ENCODE measurements at places on chromosomes 6 and 20.

DNA sequence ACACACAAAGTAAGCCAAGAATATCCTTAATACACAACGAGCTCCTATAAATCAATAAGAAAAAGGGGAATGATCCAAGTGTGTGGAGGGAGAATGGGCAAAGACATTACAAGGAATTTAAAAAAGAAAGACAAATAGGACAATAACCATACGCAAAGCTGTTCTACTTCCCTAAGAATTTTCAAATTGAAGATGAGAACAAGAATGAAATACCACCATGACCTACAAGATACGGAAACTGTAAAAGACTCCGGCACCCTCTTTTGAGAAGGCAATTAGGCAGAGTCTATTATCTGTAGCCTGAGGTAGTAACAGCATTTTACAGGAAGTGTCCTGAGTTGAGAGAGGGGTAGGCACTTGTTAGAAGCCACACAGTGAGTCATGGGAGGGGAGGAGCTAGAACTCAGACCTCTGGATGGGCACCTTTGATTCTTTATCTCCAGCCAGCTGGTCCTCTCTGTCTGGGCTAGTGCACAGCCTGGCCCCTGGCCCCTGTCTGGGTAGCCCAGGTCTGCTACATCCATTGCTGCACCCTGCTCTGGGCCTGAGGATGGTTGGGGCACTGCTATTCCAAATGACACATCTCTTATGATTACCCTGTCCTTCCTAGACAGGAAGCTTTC, 15.3 kb downstream of the RSPO4 start:
- no peak for DNase-seq

GRCh38 chr6:132995432-132995831, 181.1 kb downstream of the RPS12 start:
- no peak for DNase-seq

DNA sequence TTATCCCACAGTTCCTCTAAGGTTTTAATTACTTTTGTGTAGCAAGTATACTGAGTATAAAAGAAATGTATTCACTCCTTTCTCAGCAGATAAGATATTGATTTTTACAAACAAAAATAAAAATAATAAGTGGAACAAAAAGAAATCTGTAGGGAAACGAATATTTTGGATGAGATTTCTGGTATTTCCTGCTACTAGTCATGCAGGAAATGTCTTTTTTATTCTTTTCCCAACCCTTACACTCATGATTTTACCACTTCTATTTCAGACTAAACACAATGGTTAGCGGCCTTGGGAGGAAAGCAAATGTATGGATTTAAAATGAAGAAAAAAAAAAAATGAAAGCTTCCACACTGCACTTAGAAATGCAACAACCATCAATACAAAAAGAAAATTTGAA, 580.5 kb upstream of the MARCKS start:
- DNase-seq = no peak

GRCh38 chr20:23774081-23774480, 23.3 kb upstream of the CST1 start:
- DNase-seq = no peak

DNA sequence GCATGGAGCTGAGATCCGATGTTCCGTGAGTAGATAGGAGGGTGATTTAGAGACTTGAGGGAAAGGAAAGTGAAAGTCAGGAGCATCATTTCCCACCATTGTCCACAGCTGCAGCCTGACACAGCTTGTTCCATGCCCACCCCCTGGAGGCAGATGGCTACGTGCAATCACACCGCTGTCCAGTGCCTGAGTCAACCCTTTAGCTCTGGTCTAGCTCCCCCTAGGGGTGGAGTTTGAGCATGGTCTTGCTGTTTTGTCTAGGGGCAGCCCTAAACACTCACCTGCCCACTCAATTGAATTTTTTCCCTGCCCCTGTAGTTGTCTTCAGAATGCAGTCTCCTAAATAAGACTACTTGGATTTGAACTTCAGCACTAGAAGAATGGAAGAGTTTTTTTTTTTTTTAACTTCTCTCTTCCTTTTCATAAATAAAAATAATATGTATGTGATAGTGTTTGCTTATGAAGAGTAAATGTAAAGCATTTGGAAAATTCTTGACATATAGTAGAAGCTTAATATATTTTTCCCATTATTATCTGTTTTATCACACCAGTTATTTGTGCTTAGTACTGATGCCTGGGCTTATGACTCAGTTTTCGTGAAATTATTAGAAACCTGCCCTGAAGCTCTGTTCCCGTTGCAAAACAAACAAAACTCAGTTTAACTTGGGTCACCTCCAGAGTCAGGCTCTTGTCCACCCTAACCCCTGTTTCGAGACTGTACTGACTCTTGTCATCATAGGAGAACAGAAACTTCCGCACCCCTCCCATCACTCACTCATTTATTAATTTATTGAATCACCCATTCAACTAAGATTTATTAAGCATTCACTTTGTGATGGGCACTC, 814.8 kb downstream of the MAFB start:
- DNase-seq = no peak

DNA sequence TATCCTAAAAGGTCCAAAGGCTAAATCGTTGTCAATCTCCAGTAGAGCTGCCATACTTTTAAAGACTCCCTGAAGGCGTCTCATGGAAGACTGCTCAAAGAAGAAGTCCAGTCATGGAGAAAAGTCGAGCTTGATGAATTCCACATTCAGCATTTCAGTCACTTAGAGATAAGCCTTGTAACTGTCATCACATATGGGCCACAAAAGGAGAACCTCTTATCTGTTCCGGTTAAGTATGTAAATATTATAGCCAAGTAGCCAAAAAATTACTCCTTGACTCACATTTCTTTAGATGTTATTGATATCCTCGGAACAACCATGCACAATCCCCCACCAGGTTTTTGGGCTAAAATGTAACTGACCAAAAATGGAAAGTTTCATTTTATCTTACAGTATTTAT, 9.8 kb upstream of the CNKSR3 start:
- no peak for DNase-seq

DNA sequence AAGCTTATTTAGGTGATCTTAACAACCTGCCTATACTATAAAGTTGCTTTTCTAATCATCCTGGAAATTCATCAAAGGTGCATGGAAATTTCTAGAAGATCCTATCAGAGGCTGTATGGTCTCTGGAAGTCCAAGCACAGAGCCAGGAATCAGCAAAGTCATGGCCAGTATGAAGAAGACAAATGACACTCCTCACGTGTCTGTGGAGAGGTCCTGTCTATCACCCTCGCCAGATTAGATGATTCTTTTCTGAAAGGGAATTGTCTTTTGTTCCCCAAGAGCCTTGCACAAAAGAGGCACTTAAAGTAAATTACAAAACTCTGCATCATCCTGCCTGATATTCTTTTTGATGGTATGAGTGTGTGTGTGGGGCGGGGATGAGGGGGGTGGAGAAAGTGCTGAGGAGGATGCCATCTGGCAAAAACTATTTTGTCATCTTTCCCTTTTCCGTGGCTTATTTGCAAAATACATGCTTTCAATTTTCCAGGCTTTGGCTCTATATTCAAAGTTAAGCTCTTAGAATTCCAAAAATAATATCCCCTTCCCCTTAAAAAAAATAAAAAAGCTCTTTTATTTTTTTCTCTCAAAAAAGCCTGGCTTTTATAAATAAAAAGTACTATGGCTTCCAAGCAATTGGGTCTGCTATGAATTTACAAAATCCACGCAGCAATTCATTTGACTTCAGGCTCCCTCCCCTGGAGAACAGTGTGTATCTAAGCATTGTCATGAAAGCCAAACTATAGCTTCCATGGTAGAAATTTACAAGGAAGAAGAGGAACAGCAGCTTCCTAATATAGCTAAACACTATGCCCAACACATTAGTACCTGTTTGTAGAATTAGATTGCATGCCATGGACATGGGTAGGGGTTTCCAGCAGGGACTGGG, 185.2 kb upstream of the ARG1 start:
- no peak for DNase-seq

DNA sequence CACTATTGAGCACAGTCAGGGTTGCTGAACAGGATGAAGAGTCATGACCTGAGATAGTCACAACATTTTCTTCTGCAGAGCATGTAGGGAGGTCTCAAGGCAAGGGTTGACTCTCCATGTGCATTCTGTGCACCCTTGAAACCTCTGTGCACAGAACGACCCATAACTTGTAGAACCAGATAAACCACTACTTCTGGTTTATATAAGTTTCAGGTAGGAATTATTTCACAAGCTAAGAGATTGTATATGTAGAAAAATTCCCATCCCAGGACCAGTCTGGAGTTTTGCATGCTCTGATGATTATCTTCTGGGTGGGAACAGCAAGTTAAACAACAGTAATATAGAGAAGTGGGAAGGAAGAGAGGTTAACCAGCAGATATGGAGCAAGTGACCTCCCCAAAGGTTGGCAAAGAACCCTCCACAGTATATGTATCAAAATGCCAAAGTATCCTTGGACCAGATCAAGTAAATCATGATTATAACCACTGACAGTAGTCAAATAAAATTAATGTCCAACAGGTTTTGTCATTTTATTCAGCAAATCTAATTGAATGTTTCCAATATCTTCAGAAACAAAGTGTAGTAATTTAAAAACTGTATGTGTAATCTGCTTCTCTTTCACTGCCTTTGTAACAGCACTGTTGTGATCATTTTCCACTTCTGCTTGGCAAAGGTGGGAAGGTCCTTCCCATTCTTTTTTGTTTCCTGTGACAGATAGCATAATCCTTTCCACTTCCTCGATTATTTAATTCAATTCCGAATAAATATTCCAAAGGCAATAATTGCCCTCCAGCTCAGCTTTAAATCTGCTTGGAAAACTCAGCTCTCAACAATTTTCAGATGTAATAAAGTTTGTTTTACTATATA, 104.4 kb downstream of the SYNE1 start:
- no peak for DNase-seq

DNA sequence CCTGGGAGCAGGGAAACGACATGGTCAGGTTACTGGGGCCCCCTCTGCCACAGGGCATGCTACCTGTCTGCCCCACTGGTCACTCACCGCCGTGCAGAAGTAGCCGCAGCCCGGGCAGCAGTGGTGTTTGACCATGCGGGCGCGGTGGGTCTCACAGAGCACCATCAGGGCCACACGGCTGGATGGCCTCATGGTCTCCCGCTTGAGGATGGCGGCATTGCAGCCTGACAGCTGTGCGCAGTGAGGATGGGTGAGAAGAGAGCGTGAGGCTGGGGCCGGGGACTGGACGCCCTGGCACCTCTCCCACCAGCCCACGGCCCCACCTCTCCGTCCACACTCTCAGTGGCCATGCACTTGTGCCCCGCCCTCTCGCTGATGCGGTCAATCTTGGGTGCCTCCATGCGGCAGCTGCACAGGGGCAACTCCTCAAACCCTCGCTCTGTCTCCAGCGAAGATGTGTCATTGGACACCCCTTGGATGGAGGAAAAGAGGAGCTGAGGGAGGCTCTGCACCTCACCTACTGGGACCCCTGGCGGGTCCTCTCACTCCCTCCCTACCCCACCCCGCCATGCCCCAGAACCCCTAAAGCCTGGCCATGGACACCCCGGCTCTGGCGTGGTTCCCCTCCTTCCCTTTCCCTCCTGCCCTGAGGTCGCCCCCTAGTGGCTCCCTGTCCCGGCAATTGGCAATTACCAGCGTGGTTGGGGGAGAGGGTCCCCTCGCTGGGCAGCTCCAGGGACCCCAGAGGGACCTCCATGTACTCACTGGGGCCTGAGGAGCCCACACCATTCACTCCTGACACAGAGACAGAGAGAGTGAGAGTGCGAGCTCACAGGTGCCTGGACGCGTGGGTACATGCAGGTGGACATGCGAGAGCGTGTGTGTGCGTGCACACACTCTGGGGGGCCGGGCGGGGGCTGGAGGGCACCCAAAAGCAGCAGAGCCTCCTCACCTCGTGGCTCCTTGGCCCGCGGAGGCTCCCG, 8.9 kb downstream of the EHMT2 start:
- DNase-seq = peak; percentile 63

DNA sequence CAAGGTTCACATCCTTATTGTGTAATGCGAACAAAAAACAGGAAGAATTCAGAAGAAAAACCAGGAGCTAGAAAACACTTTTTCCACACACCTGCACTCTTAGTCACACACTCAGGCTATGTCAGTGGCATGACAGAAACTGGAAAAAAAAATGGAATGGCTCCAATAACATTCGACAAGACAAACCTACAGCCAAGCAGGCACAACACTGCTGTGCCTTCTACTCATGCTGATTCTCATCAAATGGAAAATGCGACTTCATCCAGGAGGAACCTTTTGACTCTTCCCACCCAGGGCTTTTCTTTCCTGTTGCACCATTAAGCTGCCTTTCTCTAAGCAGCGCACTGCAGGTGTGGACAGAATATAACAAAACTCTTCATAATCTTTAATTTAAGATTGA, 163.2 kb upstream of the BTBD3 start:
- no peak for DNase-seq

DNA sequence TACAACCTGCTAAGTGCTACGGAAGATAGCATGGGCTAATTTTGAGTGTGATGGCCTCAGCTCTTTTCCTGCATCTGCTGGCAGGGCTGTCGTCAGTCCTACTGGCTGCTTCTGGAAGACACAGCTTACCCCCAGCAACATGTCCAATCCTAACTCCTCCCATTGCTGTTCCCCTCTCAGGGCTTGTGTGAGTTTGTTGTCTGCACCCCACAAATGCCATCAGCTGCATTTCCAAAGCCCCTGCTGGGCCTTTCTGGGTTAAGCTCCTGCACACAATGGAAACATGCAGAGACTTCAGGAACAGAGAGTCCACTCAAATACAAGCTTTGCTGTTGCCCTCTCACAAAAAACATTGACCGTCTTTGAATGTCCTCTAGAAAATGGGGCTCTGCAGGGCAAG, 84.7 kb downstream of the RNF182 start:
- no peak for DNase-seq

- no peak for DNase-seq
Measured at GRCh38 chr6:134258849-134259306, 59.0 kb downstream of the SGK1 start.

GRCh38 chr20:483815-484644, 21.7 kb upstream of the TBC1D20 start:
- no peak for DNase-seq

DNA sequence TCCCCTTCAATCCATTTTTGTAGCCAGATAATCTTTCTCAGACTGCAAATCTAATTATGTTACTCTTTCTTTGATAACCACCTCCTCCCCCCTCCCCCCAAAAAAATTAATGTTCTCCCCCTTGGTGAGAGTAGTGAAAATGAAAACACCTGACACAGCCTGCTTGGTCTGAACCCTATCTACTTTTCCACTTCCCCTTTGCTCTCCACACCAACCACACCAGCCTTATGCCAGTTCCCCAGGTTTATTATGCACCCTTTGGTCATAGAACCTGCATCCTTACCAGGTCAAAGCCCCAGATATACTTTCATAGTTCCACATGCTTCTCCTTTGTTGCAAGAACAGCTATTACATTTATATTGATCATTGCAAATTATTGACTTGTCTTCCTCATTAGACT, 19.4 kb downstream of the PFDN4 start:
- DNase-seq = no peak

GRCh38 chr6:83183082-83183828, 9.8 kb downstream of the PGM3 start:
- DNase-seq = no peak

GRCh38 chr20:17611540-17612286, 41.8 kb downstream of the DSTN start:
- DNase-seq = no peak

- DNase-seq = no peak
Measured at GRCh38 chr6:135115834-135116233, 61.2 kb upstream of the HBS1L start.

GRCh38 chr20:10216146-10216791, 2.4 kb upstream of the SNAP25 start:
- DNase-seq = no peak

- DNase-seq = no peak
Measured at GRCh38 chr6:11315743-11316437, 83.4 kb upstream of the NEDD9 start.

Measured in activated CD8-positive, alpha-beta memory T cell treated with anti-CD3 and anti-CD28 coated beads, Interleukin-2, amount 50 U/mL, for 4 hours (primary cell).